COLO829 (cell line): ENCODE measurements at places on chromosomes 3 and 15.

GRCh38 chr15:101536166-101536874 lies 46.8 kb upstream of the PCSK6 start:
- no peak for DNase-seq

DNA sequence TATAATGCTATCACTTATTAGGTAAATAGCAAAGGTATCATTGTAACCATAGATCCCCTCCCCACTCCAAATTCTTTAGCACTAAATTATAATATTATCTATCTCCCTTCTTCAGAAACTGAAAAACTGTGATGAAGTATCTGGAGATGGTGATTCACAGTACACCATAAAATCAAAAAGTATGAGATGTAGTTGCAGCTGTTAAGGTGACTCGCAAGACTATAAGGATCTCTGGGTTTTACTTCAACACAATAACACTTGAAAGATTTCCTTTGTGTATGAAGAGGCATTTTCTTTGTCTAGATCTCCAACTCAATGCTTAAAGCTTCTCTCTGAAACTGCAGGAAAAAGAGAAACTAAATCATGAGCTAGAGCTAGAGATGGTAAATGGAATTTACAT lies 46.9 kb downstream of the IFT57 start:
- no peak for DNase-seq

DNA sequence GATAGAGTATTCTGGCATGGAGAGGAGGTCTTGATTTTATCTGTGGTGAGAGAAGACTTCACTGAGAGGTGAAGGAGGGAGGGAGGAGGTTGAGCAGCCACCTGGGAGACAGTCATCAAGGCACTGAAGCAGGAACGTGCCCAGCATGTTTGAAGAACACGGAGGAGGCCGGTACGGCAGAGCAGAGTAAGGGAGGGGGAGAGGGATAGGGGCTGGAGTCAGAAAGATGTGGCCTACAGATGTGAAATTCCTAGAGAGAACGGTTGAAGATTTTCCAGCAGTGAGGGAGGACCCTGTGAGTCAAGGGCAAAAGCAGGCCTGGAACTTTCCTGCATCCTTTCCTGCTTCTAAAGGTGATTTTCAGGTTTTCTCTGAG lies 21.7 kb upstream of the IQCF6 start:
- no peak for DNase-seq

DNA sequence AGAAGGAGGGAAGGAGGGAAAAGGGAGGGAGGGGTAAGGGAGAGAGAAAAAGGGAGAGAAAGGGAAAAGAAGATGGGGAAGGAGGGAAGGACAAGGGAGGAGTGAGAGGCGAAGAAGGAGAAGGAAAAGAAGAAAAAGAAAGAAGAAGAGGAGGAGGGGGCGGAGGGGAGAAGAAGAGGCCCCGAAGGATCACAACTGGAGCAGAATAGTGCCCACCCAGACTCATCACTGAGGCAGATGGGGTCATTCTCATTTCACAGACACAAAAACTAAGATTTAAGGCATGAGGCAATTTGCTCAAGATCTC lies 2.7 kb upstream of the ALAS1 start:
- DNase-seq: no peak

GRCh38 chr3:87771337-87772192 lies 287.2 kb downstream of the CGGBP1 start:
- no peak for DNase-seq

GRCh38 chr3:25574172-25574765 lies 90.4 kb downstream of the TOP2B start:
- no peak for DNase-seq

DNA sequence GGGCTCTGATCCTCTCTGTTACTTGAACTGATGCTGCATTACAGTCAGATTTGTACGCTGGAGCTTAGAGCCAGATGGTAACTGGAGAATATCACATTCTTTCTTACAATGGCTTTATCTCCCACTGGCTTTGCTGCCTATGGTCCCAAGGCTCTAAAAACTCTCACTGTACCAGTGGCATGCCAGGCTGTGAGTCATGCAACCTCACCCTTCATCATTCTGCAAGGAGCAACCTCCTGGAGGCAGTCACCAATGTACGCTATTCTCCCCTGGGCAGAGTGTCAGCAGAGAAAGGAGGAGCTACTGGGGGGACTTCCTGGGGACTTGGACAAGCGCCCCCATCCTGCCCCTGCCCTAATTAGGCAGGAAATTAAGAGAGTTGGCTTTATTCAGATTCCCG lies 97.9 kb upstream of the EIF1B start:
- DNase-seq: peak; percentile 17

GRCh38 chr3:32522682-32523081 lies 20.0 kb upstream of the CMTM6 start:
- DNase-seq: peak; percentile 58

GRCh38 chr3:43995547-43996378 lies 245.9 kb upstream of the TOPAZ1 start:
- no peak for DNase-seq

DNA sequence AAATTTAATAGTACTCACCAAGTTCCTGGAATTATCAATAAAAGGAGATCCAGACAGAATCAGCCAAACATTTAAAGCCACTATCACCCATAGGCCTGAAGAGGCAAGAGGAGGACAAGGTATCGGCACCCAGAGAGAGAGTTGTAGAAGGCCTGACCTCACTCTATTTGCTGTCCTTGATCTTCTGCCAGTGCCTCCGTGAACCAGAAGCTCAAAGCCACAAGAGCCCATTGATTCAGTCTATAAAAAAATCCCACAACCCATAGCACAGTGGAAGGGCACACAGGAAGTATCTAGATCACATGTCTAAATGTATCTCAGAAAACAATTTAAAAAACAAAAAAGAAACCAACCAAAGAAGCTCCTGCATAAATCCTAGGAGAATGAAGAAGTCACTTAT lies 68.6 kb upstream of the FAM174B start:
- peak; percentile 66 for DNase-seq

GRCh38 chr3:13009946-13010315 lies 63.3 kb downstream of the IQSEC1 start:
- DNase-seq: no peak

GRCh38 chr3:81716870-81717509 lies 44.5 kb downstream of the GBE1 start:
- DNase-seq: no peak

DNA sequence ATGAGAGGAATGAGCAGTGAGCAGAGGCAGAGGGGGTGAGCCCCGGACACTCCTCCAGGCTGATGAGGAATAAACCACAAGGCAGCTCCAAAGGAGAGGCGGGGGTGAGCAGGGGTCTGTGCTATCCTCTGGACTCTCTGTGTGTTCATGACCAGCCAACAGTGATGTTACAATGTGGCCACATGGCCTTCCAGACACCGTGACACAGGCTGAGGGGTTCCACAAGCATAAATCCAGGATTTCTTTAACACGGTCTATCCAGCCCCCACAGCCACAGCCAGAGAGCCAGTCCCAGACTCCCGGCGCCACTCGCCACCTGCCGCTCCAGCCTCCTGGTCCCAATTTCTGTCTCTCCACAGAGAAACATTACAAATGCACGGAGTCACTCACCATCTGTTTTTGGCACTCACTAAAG lies 24.4 kb downstream of the XXYLT1 start:
- DNase-seq: no peak

- DNase-seq: no peak
These were observed 537 bp downstream of the GRAMD2A start for GRCh38 chr15:72197041-72197459.

GRCh38 chr3:72543246-72543645 lies 305.0 kb downstream of the SHQ1 start:
- no peak for DNase-seq

DNA sequence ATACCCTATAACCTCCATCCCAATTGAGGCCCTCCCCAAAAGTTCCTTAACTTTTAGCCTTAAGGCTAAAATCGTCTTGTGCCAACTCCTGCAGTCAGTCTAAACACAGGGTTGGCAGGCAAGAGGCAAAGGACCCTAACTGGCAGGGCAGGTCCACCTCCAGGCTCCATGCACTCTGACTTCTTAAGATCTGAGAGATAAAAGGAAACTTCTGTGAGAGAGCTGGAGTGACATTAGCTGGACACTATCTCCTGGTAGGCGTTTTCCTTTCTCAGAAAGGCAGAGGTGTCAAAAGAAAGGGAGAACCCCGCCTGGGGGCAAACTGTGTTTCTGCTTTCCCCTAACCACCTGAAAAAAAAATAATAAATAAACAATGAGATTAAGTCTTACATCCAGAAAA lies 3.6 kb downstream of the CHSY1 start:
- no peak for DNase-seq

DNA sequence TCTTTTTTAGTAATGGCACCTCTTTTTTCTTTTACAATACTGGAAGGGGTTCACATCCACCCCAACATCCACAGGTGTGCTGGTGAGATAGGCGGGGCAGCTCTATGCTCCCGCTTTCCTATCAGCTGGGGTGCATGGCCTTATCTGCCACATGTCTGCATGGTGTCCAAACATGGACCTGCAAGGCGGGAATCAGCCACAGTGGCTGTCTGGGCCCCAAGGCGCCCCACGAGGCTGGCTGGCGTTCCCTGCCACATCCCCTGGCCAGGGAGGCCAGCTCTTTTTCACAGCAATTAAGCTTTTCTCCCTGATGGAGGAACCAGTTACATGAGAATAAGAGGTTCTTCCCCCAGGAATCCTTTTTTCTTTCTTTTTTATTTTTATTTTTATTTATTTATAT lies 30.9 kb upstream of the GOLGA6L2 start:
- no peak for DNase-seq
